ENCODE measurements at places on chromosomes 16 and 17. TPM values are rescaled to one million over a fixed set of nuclear protein-coding genes. Genes with fewer than 3 reads are reported as not detected.
A peak's percentile ranks its signal among the peaks of the same experiment; 100 is the strongest.

The SLC6A2 gene
- not detected for total RNA-seq

The LRRC37A gene
- 1.7 TPM for total RNA-seq

The KAT8 gene
- total RNA-seq, result 55.0 TPM

- peaks cover 18% of the 10 kb centered on the region for H3K4me1 ChIP-seq
- peaks cover 19% of the 10 kb centered on the region for H3K27me3 ChIP-seq
- no peaks in the 10 kb centered on the region for H3K36me3 ChIP-seq
- H3K4me3 ChIP-seq, result no peak overlapping the region
Observed at GRCh38 chr16:85202631-85203461, 90.6 kb upstream of the CIBAR2 start.

- H3K27me3 ChIP-seq, result peaks cover 30% of the 10 kb centered on the region
- peak; percentile 66 for DNase-seq
- H3K4me3 ChIP-seq, result peak overlapping the region; percentile 47
- H3K36me3 ChIP-seq, result no peaks in the 10 kb centered on the region
- H3K4me1 ChIP-seq, result peaks cover 53% of the 10 kb centered on the region
- H3K27ac ChIP-seq, result peak overlapping the region; percentile 53
Observed at GRCh38 chr17:56593086-56593645, 333 bp upstream of the NOG start.

The UTS2R gene
- total RNA-seq, result not detected

The MSRB1 gene
- 66.7 TPM for total RNA-seq

The ARRB2 gene
- 91.8 TPM for total RNA-seq

The HSD11B2 gene
- total RNA-seq, result 3.9 TPM

DNA sequence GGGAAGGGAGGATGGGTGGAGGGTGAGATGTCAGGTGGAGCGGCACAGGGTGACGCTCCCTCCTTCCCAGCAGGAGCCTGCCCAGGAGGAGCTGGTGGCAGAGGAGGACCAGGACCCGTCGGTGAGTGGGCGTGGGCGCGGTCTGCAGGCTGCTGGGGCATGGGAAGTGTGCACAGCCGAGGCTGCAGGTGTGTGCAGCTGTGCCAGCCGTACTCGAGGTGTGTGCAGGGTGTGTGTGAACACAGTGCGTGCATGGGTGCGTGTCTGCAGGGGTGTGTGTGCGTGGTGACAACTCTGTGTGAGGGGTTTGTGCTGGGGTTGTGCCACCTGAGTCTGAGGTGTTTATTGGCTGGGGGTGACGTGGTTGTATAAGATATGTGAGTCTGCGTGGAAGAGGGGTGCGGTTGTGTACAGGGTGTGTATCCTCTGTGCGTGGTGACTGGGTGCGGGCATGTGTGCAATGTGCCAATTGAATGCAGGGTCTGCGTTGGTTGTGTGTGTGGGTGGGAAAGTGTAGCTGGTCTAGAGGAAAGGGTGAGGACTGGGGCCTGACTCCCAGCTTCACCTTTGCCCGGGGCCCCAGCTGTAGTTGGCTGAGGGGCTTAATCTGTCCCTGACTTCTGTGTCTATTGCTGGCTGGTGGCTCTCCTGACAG lies 670 bp downstream of the TNFSF12 start:
- peak overlapping the region; percentile 86 for H3K27ac ChIP-seq
- H3K36me3 ChIP-seq, result peaks cover 7% of the 10 kb centered on the region
- DNase-seq, result no peak
- peak overlapping the region; percentile 78 for H3K4me3 ChIP-seq
- peaks cover 55% of the 10 kb centered on the region for H3K4me1 ChIP-seq

DNA sequence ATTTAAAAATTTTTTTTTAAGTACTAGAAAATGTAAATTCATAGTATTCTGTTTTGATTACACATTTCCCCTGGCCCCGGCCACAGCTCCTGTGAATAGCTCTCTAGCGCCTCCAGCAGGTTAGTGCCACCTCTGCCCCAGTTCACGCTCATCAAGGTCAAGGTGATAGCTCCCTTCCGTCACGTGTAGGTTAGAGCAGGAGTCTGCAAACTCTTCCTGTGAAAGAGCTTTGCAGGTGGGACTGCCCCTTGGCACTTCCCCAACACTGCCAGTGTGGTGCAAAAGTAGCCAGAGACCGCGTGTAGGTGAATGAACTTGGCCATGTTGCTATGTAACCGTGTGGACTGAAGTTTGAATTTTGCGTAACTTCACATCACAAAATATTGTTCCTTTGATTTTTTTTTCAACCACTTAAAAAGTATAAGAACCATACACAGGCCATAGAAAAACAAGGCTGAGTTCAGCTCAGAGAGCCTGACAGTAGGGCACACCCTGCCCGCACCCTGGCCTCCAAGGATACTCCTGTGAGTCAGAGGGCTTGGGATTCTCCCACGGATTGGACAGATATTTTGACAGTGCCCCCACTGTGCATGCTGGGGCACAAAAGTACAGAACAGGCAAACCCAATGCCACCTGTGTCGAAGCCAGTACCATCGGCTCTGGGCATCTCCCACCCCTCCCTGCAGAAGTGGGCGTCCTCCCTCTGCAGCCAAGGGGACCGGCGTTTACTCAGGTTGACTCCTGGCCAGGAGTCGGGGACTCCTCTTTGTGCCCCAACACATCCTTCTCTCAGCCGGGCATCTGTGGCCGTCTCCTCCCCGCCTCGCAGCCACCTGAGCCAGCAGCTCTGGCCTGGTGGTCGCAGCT lies 92.0 kb upstream of the CHMP6 start:
- no peak overlapping the region for H3K4me3 ChIP-seq
- H3K27me3 ChIP-seq, result no peaks in the 10 kb centered on the region
- no peak overlapping the region for H3K27ac ChIP-seq
- peaks cover 39% of the 10 kb centered on the region for H3K36me3 ChIP-seq
- no peak for DNase-seq

GRCh38 chr17:4721203-4722135 lies 9.8 kb upstream of the MED11 start:
- H3K4me1 ChIP-seq, result peaks cover 68% of the 10 kb centered on the region
- no peaks in the 10 kb centered on the region for H3K27me3 ChIP-seq
- no peaks in the 10 kb centered on the region for H3K36me3 ChIP-seq
- no peak overlapping the region for H3K4me3 ChIP-seq
- no peak for DNase-seq

The MPP3 gene
- 17.9 TPM for total RNA-seq

GRCh38 chr16:27851586-27851985 lies 211.9 kb downstream of the GSG1L start:
- peaks cover 49% of the 10 kb centered on the region for H3K27me3 ChIP-seq
- H3K4me1 ChIP-seq, result no peaks in the 10 kb centered on the region
- H3K36me3 ChIP-seq, result no peaks in the 10 kb centered on the region
- H3K4me3 ChIP-seq, result no peak overlapping the region
- DNase-seq, result no peak
- no peak overlapping the region for H3K27ac ChIP-seq

GRCh38 chr16:3745751-3746355 lies 28.5 kb upstream of the TRAP1 start:
- no peak overlapping the region for H3K4me3 ChIP-seq
- DNase-seq, result no peak
- no peaks in the 10 kb centered on the region for H3K4me1 ChIP-seq
- H3K27ac ChIP-seq, result no peak overlapping the region
- no peaks in the 10 kb centered on the region for H3K27me3 ChIP-seq
- H3K36me3 ChIP-seq, result peaks cover 99% of the 10 kb centered on the region

The DLX3 gene
- total RNA-seq, result 0.52 TPM

The FGF11 gene
- 0.97 TPM for total RNA-seq

DNA sequence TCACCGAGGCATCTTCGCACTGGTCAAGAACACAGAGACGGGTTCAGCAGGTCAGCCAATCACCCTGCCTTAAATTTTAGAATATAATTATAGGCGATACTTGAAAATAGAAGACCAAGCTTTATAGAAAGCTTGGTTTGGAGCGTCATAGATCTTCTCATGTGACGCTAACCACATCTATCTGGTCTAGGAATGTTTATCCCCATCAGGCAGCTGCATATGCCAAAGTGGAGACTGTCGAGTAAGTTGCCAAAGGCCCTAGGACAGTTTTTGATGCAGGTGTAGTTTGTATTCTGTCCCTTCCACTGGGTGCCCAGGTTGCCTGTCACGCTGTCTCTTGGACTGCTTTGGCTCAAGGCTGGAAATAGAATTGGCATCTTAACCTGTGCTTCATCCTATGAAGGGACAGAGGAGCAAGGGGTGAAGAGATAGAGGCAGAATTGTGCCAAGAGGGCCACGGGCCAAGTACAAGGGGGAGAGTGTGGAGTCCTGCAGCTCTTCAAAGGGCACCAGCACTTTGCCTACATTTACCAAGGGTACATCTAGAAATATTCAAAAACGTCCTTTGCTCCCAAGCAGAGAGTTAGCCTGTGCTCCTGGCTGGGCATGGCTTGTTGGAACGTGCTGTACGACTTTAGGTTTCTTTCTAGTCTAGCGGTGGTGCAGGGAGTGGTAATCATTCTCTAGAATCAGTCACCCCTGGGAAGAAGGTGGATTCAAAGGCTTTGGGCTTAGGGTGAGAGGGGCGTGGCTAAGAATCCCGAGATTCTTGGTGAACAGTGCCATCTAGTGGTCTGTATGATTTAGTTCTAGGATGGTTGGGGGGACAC lies 5.3 kb upstream of the WIPI1 start:
- H3K27ac ChIP-seq, result no peak overlapping the region

GRCh38 chr17:16273499-16273898 lies 56.5 kb downstream of the PIGL start:
- no peaks in the 10 kb centered on the region for H3K36me3 ChIP-seq
- peaks cover 8% of the 10 kb centered on the region for H3K4me1 ChIP-seq
